ENCODE measurements at places on chromosomes 1 and 21.
A peak's percentile ranks its signal among the peaks of the same experiment; 100 is the strongest.

DNA sequence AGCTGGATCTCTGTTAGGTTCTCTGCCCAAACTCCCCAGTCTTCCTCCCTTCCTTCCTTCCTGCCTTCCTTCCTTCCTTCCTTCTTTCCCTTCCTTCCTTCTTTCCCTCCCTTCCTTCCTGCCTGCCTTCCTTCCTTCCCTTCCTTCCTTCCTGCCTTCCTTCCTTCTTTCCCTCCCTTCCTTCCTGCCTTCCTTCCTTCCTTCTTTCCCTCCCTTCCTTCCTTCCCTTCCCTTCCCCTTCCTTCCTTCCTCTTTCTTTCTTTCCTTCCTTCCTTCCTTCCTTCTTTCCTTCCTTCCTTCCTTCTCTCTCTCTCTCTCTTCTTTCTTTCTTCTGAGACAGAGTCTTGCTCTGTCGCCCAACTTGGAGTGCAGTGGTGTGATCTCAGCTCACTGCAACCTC is 8.7 kb upstream of the LSM10 start:
- no peak for DNase-seq

DNA sequence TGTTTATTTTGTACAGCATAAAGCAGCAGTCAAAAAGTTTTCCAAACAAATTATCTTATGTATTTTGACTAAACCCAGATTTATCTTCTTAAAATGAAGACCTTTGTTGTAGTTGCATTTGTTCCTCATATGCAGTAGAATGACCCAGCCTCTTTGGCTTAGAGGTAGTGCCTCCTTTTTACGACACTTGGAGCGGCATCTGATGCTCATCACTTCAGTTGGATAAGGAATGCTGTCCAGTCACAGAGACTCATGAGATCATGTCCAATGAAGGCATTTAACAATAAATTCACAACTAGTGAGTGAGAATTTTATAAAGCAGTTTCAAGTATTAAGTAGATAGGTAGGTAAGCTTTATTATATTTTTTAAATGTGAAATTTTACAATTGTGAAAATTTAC is 35.2 kb downstream of the PTPRC start:
- DNase-seq: no peak

GRCh38 chr1:248821101-248821500 is 4.6 kb downstream of the SH3BP5L start:
- no peak for DNase-seq

- no peak for DNase-seq
Observed at GRCh38 chr1:167832693-167833092, 81.2 kb downstream of the ADCY10 start.

DNA sequence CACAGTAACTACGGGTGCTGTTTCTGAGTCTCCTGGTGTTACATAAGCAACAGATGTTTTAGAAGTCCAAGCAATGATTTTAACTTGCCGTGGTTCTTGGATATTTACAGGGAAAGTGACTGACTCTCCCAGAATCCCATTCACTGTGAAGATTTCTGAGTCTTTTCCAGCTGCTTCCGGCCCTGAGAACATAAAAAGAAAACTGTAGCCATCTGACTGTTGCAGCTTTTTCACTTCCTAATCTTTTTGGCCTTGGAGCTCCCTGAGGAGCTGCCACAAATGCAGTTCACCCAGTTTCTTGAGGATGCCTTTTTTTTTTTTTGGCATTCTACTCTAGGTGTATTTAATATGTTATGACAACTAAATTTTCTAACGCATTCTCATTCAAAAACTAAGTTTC is 13.7 kb downstream of the CD84 start:
- DNase-seq: no peak

DNA sequence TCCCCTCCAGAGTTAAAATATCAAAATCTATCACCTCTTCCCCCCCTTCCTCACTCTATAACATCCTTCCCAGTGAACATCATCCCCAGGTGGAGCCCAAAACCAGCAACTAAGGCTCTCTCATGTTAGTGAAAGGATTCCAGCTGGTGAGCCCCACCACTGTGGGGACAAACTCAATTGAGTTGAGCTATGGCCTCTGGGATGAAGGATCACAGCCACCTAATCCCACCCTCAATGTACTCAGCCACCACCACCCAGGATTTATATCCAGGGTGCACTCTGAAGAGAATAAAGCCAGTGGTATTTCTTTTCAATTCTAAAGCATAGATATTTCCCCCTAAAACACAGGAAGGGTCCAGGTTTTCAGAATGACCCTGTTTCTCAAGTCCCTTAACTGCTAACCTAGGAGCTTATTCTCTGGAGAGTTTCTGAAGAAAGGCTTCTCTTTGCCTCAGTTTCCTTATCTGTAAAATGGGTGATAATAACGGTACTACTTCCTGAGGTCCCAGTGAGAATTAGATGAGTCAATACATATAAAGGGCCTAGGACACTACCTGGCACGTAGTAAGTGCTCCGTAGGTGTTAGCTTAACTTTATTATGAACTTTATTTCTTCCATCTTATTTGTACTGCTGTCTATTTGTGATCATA is 15.6 kb upstream of the BOLA1 start:
- no peak for DNase-seq

DNA sequence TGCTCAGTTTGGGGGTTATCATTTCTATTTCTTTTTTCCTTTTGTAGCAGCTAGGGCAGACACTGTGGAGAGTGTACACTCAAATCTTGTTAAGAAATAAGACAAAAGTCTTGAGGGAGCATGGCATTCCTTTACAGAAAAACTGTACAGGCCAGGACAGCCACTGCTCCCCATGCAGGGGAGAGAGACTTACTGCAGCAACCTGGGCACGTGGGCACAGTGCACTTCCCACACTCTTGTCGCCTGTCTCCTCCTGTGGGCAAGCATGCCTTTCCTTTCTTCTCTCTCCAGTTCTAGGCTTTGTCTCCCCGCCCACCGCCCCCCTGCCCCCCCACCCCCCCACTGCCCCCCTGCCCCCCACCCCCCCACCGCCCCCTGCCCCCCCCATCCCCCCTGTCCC is 51.9 kb downstream of the PHC2 start:
- peak; percentile 22 for DNase-seq

DNA sequence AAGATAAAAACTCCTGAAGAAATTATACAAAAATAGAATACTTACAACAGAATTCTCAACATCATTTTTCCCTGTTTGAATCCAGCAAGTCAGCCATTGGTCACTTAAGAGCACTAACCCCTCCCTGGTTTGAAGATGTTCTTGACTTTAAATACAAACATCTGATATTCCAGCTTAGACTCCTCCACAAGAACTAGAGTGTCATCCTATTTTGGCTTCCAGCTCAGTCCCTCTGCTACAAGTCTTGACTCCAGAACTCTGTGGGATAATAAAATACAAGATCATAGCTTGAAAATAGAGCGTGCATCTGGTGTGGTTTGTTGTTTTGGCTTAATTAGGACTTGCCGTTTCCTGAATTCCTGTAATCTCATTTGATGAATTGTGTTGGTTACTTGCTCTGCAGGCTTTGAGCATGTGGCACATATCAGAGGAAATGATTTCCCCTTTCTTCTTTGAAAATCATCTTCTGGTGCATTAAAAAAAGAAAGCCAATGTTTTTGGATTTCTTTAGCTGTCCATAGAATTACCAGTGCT is 63.7 kb upstream of the DPT start:
- DNase-seq: no peak

- no peak for DNase-seq
Observed at GRCh38 chr1:177229781-177230180, 59.0 kb downstream of the BRINP2 start.

GRCh38 chr1:225851805-225852204 is 30.4 kb downstream of the TMEM63A start:
- no peak for DNase-seq

GRCh38 chr1:58874757-58875755 is 91.2 kb upstream of the JUN start:
- DNase-seq: no peak

DNA sequence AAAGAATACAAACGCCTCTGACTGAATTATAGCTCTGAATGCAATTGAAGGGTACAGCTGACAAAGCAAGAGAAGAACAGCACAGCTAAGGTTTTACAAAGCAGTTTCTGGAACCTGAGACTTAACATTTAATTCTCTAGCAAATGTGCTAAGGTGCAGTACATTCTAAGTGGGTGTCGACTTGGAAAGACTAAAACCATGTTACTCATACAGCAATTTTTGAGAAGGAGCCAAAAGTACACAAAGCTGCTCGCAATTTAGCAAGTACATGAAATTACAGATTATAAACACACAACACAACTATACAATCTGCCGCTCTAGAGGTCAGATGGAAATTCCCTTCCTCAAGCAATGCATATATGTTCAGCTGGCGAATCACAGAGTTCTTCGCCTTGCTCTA is 121.9 kb downstream of the TIAM1 start:
- no peak for DNase-seq

DNA sequence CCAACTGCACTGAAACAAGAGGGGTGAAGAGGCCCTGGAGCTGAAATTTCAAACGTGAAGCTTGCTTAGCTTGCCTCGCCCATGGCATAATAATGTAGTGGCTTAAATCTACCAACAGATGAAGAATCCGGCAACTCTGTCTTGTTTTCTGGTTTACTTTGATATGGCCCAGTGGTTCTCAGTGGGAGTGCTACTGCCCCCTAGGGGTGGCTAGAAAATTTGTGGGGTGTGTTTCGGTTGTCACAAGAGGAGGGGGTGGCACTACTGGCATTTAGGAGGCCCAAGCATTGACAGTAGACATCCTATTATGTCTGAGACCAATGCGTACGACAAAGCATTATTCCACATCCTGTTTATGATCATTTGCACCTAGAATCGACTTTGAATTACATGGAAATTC is 51.9 kb upstream of the C8B start:
- no peak for DNase-seq

GRCh38 chr1:21665711-21666575 is 3.2 kb downstream of the RAP1GAP start:
- DNase-seq: peak; percentile 77

- DNase-seq: peak; percentile 82
Observed at GRCh38 chr1:6302568-6302967, 41.7 kb upstream of the GPR153 start.

- no peak for DNase-seq
Observed at GRCh38 chr1:148352470-148353053, 130.5 kb downstream of the PPIAL4G start.

GRCh38 chr1:172408958-172409357 is 11.5 kb upstream of the C1orf105 start:
- no peak for DNase-seq

- no peak for DNase-seq
Observed at GRCh38 chr1:110628323-110629105, 22.4 kb upstream of the KCNA2 start.

DNA sequence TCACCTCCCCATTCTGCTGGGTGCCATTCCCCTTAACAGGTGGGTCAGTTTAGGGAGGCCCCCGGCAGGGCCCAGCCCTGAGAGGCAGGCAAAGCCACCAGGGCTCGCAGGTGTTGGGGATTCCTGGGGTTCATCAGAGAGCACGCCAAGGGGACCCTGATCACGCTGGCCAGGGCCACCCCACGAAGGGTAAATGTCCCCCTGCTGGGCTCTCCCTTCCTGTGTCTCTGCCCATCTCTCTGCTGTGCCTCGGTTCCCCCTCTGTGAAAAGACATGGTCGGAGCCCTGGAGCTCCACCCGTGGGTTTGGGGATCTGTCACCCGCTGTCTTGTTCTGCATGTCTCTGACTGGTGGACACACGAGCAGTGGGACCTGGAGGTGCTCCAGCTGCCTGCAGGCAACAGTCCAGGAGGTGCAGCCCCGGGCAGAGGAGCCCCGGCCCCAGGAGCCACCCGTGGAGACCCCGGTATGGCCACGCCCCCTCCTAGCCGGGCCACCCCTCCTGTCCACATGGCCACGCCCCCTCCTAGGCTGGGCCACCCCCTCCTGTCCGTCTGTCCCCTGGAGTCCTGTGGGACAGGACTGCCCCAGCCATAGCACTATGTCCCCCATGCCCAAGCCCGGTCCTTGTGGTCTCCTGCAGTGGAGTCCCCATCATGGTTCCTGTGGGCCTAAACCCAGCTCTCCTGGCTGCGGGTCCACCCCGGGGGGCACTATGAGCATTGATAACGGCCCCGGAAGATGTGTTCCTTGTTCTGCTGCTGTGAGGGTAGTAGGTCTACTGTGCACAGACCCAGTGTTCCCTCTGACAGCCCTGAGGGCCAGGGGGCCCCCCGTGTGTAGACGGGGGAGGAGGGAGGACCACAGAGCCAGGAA is 6.5 kb downstream of the AIRE start:
- DNase-seq: no peak

- no peak for DNase-seq
Observed at GRCh38 chr1:35850051-35850450, 33.0 kb upstream of the AGO1 start.

DNA sequence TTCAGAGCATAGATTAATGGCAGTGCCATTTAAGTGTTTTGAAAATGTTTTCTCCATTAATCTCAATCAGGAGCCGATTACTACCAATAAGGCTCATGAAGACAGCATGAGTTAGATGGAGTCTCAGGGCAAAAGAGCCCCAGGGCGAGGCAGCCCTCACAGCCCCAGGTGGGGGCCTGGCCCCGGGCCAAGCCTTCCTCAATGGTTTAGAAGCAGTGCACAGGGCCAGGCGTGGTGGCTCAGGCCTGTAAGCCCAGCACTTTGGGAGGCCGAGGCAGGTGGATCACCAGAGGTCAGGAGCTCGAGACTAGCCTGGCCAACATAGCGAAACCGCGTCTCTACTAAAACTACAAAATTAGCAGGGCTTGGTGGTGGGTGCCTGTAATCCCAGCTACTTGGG is 348.1 kb upstream of the VAMP3 start:
- DNase-seq: no peak

- DNase-seq: no peak
Observed at GRCh38 chr1:221824025-221824424, 82.1 kb upstream of the DUSP10 start.

- no peak for DNase-seq
Observed at GRCh38 chr1:114238053-114238452, 84.4 kb upstream of the SYT6 start.

DNA sequence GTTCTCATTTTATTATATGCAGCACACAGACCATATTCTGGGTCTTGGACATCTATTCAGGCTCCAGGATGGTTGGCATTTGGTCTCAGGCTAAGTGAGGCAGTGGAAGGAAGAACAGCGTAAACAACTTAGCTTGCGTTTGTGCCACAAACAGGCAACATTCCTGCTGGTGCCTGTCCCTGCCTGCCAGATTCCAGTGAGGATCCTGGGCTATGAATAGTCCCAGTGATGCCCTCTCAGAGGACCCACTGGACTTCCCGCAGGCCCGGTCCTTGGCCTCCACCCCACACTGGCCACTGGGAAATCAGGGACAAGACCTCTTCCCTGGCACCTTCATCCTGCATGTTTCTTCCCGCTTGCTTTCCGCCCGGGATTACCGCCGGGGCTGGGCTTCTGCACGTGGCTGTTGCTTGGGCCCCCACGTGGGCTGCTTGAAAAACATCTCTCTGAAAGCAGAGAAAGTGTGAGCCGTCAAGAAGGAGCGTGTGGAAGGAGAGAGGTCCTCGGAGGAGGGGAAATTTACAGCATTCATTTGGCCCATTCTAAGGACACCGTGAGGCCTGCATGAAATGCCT is 145.1 kb upstream of the WNT4 start:
- DNase-seq: peak; percentile 23

DNA sequence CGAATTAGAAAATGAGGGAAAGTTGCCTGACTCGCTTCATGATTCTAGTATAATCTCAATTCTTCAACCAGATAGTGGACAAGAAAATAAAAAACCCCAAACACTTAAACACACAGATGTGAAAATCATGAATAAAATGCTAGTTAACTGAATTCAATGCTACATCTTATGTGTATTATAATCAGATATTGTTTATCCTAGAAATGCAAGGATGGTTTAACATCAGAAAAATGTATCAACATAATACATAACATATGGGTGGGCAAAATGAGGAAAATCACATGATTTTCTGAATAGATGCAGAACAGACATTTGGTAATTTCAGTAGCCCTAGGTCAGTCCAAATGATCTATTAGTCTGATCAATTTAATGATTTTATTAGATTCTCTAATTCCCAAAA is 97.2 kb downstream of the SIM2 start:
- no peak for DNase-seq

Data from cerebellar cortex (tissue), 1 donor.